Stimulated activated CD4-positive, alpha-beta T cell treated with anti-CD3 and anti-CD28 coated beads, TNF-alpha, amount 100 ng/mL, for 4 hours (primary cell): ENCODE measurements at places on chromosomes 16 and 17.
A peak's percentile ranks its signal among the peaks of the same experiment; 100 is the strongest.

- no peak for DNase-seq
Measured at GRCh38 chr17:17698869-17699351, 17.7 kb downstream of the RAI1 start.

DNA sequence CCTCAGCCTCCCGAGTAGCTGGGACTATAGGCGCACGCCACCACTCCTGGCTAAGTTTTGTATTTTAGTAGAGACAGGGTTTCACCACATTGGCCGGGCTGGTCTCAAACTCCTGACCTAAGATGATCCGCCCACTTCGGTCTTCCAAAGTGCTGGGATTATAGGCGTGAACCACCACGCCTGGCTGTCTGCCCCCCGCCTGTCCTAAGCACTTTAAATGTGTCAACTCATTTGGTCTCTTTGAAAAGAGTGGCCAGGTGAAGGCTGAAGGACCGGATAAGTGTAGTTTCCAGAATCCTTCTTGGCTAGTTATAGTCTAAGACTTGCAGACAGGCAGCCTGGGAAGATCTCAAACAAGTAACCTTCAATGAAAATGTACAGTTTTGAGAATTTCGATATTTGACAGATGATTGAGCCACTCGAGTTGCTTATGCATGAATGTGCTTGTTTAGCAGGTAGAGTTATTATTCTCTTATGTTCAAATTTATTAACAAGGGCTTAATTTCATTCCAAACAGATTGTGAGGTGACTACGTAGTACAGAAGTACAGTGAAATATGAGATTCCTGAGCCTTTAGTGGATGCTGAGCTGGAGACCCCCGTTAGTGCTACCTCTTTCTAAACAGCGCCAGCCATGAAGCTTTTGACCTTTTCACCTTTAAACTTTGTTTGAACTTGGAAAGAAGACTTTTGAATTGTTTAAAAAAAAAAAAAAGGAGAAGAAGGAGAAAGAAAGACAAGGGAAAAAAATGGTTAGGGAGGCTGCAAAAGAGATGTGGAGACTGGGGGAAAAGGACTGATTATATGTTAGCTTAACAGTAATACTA is 164.4 kb upstream of the TBX2 start:
- DNase-seq = no peak

- peak; percentile 13 for DNase-seq
Measured at GRCh38 chr17:32483451-32484019, 3.3 kb upstream of the CDK5R1 start.

DNA sequence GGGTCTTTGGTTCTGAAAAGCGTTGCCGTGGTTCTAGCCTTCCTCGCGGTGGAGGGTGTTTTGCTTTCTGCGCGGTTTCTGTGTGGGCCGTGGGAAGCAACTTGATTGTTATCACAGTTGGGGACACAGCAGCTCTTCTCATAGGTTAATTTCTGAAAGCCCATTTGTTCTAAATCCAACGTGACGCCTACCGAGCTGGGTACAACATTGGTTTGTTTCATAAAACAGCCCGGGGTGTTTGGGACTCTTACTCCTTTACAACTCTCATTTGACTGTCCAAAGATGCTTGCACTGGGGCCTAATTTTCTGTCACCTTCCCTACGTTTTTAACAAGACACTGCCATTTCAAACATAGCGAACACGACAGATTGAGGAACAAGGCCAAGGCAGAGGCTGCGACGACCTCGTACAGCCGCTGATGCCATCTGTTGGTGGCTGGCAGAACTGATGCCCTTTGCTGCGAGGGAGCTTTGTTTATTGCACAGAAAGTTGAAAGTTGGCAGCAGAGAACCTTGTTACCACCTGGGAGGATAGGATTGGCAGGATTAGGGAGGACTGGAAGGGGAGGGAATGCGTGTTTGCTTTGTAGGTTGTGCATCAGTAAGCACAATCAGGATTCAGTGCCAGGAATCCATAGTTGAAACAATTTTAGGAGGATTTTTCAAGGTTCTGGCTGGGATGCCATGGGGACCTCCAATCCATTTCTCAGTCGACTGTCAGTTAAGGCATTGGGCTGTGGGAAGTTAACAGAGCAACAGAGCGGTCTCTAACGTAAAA is 98.3 kb downstream of the PITPNC1 start:
- peak; percentile 77 for DNase-seq

- no peak for DNase-seq
Measured at GRCh38 chr16:70437017-70437581, 1.8 kb downstream of the ST3GAL2 start.

- DNase-seq = no peak
Measured at GRCh38 chr17:20156196-20157000, 147.2 kb downstream of the SPECC1 start.

DNA sequence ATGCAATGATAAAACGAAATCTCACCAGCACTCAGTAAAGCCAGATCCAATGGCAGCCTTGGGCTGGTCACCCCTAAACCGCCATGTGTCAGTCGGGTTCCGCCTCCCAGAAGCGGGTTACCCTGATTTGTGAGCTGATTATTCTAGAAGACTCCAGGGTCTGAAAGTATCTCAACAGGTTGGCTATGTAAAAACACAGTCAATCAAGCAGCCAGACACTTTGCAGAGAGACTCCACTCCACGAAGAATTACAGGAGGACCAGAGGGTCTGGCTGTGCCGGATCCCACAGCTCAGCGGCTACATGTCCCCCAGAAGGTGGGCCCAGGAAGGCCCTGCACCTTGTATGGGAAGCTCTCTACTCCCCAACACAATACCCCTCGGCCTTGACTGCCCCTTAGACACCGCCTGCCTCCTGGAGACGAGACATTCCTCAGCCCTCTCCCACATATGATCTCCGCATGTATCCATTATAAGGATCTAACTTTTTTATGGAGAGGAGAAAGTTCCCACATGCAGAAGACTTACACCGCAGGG is 23.3 kb downstream of the ZFHX3 start:
- no peak for DNase-seq

GRCh38 chr17:48816438-48816773 is 623 bp downstream of the TTLL6 start:
- DNase-seq = no peak

DNA sequence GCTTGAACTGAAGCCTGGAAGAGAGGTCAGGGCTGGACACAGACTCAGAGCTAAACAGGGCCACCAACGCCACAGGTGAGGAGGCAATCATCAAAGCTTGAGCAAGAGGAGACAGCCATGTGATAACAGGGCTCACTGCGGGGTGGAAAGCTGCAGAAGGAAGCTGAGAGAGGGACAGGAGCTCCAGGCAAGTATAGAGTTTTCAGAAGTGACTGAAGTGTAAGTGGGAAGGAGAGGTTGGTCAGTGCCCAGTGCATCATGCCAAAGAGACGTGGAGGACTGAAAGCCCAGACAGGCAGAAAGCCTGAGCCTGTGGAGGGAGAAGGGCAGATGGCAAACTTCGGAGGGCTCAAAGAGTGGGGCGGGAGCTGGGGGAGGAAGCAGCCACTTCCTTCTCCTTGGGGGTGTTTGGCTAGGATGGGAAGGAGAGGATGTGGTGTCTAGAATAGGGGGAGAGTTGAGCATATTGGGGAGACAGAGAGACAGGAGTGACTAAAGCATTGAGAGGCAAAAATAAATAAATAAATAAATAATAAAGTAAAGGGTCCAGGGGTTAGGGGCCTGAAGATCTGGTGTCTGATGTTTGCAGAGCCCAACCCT is 2.6 kb downstream of the KIFC3 start:
- DNase-seq = no peak

- DNase-seq = no peak
Measured at GRCh38 chr16:4410335-4411075, 5.9 kb downstream of the CORO7 start.

DNA sequence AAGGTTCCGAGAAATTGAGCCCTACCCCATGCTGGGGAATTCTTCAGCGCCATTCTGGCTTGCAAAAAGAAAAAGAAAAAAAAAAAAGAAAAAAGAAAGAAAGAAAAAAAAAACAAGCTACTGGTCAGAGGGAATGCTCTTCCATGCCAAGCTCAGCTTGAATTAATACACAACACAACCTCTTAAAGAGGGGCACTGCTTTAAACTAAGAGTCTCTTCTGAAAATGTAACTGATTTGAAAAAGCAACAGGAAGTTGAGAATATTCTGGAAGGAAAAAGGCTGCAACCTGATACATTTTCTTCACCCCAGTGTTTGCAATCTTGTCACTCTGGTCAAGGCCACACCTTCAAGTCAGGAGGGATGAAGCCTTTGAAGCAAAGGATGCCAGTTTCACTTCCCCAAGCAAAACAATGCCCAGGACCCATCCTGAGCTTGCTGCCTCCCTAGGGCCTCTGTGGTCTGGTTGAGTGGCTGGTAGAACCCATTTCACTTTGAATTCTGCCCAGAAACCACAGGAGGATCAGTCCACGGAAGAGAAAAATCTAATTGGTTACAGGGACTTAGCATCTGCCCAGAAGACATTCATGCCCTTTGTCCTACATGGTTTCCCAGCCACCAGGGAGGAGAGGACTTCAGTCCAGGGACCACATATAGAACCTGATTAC is 389.7 kb downstream of the SOX9 start:
- no peak for DNase-seq

- no peak for DNase-seq
Measured at GRCh38 chr17:27341041-27341471, 47.1 kb downstream of the WSB1 start.

DNA sequence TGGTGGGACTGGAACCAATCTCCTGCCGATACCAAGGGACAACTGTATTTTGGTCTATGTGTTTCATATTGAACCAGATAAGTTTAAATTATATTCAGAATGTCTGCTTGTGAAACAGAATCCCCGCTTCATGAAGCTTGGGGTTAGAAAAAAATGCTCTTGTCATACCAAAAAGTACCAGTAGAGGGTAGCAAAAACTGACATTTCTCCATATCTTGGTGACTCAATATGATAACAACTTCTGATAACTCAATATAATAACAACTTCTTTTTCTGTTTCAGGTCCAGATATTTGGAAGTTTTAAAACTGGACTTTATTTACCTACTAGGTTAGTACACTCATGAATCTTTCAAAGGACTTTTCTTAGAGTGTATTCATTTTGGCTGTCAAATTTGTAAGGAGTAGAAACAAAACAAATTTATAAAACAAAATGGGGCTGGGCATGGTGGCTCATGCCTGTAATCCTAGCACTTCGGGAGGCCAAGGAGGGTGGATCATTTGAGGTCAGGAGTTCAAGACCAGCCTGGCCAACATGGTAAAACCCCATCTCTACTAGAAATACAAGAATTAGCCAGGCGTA is 52.3 kb upstream of the ADCY7 start:
- DNase-seq = no peak

DNA sequence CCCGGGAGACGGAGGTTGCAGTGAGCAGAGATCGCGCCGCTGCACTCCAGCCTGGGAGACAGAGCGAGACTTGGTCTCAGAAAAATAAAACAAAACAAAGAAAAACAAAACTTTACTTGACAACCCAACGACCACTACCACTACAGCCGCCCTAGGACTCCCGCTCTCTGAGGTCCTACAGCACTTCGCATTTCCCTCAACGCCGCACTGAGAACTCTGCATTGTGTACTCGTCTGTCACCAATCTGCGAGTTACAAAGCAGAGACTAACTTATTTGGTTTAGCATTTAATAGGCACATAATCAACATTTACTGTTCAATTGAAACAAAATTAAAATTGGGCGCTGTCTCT is 479 bp upstream of the ZNF207 start:
- DNase-seq = no peak

- DNase-seq = no peak
Measured at GRCh38 chr17:34979153-34979552, 1.2 kb upstream of the LIG3 start.

- no peak for DNase-seq
Measured at GRCh38 chr17:72351884-72352346, 231.1 kb downstream of the SOX9 start.

GRCh38 chr17:44807817-44808155 is 22.3 kb downstream of the GJC1 start:
- no peak for DNase-seq

GRCh38 chr17:40417258-40417608 is 463 bp downstream of the TOP2A start:
- no peak for DNase-seq

- no peak for DNase-seq
Measured at GRCh38 chr17:78415821-78416711, 37.6 kb downstream of the PGS1 start.

GRCh38 chr17:31838636-31839225 is 20.3 kb downstream of the COPRS start:
- DNase-seq = no peak

- DNase-seq = no peak
Measured at GRCh38 chr16:84271866-84272265, 22.8 kb upstream of the WFDC1 start.

GRCh38 chr17:6191405-6192324 is 121.5 kb downstream of the WSCD1 start:
- no peak for DNase-seq

DNA sequence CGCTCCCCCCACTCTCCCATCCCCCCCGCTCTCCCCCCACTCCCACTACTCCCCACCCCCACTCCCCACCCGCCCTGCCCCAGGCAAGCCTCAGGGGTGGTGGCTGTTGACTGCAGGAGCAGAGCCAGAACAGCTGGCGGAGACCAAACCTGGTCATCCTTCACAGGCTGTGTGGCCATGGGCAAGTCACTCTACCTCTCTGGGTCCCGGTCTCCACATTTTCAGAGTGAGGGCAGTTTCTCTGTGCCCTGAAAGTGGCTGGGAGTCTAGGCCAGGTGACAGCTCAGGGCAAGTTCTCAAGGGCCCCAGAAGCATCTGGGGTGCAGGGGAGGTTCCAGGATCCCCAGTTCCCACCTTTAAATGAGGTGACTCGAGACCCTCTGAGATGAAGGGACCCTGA is 15.1 kb upstream of the BAHCC1 start:
- DNase-seq = no peak

- DNase-seq = no peak
Measured at GRCh38 chr16:62406387-62406786, 370.1 kb upstream of the CDH8 start.

DNA sequence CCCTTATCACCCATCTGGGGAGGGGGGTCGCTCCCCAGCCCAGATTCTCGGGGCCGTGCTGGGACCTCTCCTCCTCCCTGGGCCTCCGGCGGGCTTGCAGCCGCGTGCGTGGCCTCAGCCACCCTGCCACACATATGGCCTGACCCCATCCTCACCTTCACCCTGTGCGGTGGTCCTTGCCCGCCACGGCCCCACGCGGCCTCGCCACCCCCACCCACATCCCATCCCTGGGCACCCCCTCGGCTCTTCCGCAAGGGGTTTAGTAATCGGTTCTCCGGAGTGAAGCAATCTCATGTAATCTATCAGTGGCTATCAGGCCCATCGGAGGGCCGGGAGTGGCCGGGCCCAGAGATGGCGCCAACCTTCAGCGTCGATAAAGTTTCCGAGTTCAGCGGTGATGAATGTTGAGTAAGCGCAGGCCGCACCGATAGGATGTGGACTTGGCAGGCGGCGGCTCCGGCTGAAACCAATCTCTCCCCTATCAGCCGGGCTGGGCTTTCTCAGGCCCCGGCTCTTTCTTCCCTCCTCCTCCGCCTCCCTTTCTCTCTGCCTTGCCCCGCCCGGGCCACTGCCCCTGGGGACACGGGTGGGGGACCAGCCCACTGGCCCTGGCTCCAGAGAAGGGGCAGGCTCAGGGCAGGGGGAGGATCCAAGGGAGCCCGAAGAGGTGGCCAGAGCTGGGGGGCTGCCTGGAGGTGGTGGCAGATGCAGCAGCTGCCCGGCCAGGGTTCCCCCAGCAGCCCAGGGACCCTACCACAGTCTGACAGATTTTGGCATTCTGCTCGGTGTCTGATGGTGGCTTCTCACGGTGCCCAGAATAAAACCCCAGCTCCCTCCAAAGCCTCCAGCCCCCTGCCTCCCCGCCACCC is 20.8 kb downstream of the ZFPM1 start:
- DNase-seq = no peak

GRCh38 chr17:5373112-5373511 is 46.4 kb downstream of the NUP88 start:
- DNase-seq = no peak

- DNase-seq = no peak
Measured at GRCh38 chr16:57529391-57530103, 6.8 kb downstream of the CCDC102A start.

- DNase-seq = no peak
Measured at GRCh38 chr16:47753659-47754058, 292.5 kb downstream of the PHKB start.
